ENCODE measurements at places on chromosomes 16 and 17. TPM values are rescaled to one million over a fixed set of nuclear protein-coding genes. Genes with fewer than 3 reads are reported as not detected.

Gene AIPL1
- total RNA-seq, result not detected

DNA sequence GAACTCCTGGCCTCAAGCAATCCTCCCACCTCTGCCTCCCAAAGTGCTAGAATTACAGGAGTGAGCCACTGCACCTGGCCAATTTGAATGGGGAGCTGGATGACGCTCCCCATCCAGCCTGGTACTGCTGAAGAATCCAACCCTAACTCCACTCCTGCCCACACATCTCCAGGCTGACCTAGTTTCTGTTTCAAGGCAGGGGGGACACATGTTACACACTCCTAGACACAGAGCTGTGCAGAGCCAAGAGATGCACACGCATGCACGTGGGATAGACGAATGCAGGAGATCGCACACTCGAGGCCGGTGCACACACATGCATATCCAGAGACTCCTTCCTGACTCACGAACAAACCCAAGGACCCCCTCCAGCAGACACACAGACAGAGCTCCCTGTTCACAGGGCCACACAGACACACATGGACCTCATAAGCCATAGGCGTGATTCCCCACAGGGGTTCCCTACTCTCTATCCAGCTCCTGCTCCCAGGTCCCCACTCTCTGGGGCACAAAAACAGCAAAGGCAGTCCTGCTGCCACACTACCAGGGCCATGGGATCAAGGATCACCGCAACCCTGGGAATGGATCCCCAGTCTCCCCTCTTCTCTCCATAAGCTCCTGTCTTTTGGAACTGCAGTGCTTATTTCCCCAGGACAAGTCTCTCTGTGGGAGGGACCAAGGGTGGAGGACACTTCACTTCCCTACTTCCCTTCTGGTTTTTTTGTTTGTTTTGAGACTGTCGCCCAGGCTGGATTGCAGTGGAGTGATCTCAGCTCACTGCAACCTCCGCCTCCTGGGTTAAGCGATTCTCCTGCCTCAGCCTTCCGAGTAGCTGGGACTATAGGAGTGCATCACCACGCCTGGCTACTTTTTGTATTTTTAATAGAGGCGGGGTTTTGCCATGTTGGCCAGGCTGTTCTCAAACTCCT is 14.4 kb downstream of the EPOP start:
- no peak for DNase-seq

GRCh38 chr17:74639704-74640151 is 16.2 kb upstream of the CD300E start:
- no peak for DNase-seq

Gene KRT24
- not detected for total RNA-seq

DNA sequence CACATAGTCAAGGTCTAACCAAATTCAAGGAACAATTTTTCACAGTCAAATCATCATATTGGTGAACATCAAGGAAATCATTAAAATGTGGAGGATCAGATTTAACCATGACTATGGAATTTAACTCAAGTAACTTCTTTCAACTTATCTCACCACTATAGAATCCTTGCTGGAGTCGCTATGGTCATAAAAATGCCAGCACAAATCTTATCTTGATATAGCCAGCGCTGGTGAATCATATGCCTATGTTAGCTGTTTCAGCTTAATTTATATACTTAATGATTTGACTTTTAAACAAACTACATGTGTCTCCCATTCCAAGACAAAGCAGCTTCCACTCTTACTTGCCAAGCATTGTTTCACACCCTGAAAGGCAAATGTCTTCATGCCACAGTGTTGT is 416.4 kb downstream of the CDH11 start:
- DNase-seq, result no peak

GRCh38 chr16:64094181-64094965 is 1027.5 kb downstream of the CDH11 start:
- DNase-seq, result no peak

- DNase-seq, result no peak
Observed at GRCh38 chr17:39591958-39592954, 15.5 kb downstream of the NEUROD2 start.

Gene CCDC78
- 0.41 TPM for total RNA-seq
